Stimulated activated CD8-positive, alpha-beta memory T cell treated with anti-CD3 and anti-CD28 coated beads, Interleukin-7, amount 100 ng/mL, for 1 hour (primary cell): ENCODE measurements at places on chromosomes 3 and 15.
A peak's percentile ranks its signal among the peaks of the same experiment; 100 is the strongest.

DNA sequence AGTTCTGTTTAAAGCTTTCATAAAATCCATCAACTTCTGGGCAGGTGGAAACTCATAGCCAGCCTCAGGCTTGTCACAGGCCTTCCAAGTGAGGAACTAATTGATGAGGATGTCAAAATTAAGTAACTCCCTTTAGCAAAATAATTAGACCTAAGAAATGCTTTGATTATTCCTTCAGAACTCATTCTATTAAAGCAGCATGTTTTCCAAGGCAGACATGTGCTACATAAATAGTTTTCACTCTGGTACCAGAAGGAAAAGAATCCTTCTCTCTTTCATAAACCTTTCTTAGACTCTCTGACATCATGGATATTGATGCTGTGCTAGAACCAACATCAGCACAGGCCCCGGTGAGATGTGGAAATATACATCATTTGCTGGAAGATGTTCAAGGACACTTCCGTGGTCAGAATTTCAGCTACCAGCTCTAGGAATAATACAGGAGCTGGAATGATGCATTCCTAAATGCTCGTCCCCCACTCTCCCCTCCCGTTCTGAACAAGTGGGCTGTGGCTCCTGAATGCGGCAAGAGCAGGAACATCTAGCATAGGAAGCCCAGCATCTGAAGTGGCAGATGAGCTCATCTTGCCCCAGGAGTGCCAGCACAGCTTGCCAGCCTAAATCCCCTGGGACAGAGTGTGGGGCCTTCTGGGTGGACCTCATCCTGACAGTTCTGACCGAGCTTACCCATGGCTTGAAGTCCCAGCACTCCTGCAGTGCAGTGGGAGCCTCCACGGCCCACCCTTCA is 82.4 kb downstream of the WWTR1 start:
- no peak for DNase-seq

DNA sequence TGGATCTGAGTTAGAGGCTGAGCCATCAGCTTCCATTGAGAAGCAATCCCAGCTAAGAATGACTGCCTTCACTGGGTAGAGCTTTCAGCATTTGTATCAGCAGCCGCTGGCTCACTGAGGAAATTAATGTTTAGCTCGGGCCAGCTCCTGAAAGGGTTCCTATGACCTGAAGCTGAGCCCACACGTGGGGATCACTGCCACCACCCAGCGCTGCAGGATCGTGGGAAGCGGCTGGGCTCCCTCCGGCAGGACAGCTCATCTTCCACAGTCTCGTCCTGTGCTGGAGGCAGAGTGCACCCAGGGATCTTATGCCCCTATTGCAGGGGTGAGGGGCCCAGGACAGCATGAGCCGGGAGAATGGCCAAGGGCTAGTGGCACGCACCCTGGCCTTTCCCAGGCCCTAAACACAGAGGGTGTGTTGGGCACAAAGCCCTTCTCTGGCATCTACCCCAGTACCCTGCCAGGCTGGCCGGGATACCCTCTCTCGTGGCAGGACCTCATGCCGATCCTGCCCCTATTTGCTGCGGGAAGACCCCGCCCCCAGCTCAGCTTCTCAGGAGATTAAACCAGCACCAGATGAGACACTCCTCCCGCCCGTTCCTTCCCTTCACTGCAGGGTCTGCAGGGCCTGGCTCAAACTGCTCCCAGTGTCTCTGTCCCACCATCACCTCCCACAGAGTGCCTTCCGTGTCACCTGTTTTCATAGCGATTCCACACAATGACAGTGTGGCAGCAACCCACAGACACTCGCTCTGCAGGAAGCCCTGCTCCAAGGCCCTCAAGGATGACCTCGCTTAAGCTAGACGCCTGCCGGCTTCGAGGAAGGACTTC is 28.5 kb downstream of the KLHL25 start:
- no peak for DNase-seq

DNA sequence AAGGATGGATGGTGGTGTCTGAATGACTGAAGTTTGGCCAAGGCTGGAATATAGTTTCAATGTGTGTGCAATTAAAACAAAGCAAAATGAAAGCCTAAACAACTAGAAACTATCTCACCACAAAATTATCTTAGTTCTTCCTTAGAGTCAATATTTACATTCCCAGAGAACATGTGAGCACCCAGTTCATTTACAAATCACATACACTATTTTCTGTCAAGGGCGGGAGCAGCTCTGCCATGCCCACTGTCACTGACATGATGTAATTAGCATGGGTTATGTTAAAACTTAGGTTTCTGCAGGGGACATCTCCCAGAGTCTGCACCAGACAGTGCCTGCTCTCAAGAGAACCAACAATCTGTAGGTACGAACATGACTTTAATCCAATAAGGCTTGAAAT is 65.0 kb downstream of the PDZRN3 start:
- no peak for DNase-seq

- DNase-seq, result no peak
These were observed 11.1 kb downstream of the TMEM62 start for GRCh38 chr15:43144512-43144911.

DNA sequence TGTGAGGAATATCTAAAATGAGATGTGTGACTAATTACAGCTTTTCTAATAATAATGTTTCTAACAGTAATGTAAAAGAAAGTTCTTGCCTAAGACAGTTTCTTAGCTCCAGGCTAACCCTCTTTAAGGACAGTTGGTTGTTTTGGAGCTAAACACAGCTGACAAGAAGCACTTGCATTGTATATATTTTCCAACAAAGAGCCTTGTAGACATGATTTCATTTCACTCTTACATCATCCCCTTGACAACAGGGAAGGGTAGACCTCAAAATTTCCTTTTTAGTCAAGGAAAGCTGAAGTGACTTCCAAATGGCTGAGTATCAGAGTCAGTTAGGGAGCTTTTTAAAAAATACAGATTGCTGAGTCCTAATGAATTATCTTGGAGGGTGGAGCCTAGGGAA is 4.1 kb downstream of the ARID3B start:
- no peak for DNase-seq

- no peak for DNase-seq
These were observed 11.1 kb upstream of the TMC3 start for GRCh38 chr15:81384891-81385720.

GRCh38 chr3:160016972-160017371 is 28.3 kb downstream of the IL12A start:
- no peak for DNase-seq

- no peak for DNase-seq
These were observed 240.2 kb downstream of the ADAMTS17 start for GRCh38 chr15:100101426-100102089.

GRCh38 chr3:179957264-179957845 is 79.4 kb downstream of the PEX5L start:
- DNase-seq, result no peak

GRCh38 chr15:74799856-74800558 is 12.6 kb upstream of the LMAN1L start:
- DNase-seq, result peak; percentile 74

- no peak for DNase-seq
These were observed 28.1 kb downstream of the DNAJB8 start for GRCh38 chr3:128438488-128439072.

GRCh38 chr3:152295344-152295743 is 26.6 kb downstream of the MBNL1 start:
- DNase-seq, result no peak

- DNase-seq, result no peak
These were observed 133.3 kb upstream of the SLC24A5 start for GRCh38 chr15:47987461-47987860.

DNA sequence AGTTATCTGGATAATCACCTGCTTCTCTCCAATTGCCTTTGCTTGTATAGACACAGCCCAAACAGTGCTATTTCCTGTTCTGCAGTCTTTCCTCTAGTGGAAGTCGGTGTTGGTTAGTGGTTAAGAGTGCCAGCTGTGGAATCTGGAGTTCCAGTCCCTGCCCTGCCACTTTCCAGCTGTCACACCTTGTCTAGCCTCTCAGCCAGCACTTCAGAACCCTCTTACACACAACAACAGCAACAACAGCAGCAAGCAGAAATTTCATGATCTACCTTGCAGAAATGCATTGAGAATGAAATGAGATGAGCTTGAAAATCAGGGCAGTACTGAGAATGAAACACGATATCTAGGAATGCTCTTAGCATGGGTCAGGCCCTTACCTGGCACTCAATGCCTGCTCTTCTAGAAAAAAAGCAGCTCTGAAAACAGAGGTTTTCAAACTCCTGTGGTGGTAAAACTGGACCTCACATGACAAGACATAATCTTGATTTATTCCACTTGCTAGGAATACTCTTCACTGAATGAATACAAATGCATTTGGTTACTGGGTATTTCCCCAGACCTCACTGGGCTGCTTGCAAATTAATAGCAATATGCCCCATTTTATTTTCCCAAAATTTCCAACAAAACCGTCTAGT is 3.3 kb upstream of the WNT5A start:
- DNase-seq, result no peak

GRCh38 chr3:71543371-71544016 is 40.0 kb downstream of the FOXP1 start:
- DNase-seq, result no peak

GRCh38 chr3:194986208-194987043 is 284.5 kb downstream of the XXYLT1 start:
- no peak for DNase-seq

GRCh38 chr3:177146646-177147045 is 50.6 kb downstream of the TBL1XR1 start:
- DNase-seq, result no peak

DNA sequence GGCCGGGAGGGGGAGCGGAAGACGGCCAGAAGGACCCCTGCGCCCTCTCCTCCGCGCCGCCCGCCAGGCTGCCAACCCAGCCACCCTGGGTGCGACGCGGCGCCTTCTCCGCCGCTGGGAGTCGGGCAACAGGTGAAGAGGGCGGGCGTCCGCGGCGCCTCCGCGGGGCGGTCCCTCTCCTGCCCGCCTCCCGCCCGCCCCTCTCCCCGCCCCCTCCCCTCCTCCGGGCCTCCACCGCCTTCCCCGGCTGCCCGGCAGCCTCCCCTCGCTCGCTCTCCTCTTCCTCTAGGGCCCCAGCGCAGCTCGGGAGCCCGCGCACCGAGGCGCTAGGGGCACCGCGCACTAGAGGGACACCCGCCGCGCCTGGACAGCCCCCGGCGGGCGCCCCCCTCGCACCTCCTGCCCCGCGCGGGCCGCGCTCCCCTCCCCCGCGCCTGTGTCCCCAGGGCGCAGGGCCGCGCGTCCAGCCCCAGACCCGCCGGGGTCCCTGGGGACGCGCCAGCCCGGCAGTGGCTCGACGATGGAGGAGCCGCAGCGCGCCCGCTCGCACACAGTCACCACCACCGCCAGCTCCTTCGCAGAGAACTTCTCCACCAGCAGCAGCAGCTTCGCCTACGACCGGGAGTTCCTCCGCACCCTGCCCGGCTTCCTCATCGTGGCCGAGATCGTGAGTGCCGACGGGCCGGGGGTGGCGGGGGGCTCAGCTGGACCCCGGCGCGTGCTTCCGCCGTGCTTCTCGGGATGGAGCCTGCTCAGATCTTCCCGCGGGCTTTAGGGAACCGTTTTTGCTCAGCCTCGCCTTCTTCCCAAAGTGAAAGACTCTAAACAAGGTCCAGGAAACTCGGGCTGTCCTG is at the start of gene CMTM8:
CMTM8 (plus strand) TSS at position 228 of the 854 bp plus-strand sequence; CDS start at position 521, 293 bp downstream.
- DNase-seq, result peak; percentile 27

- DNase-seq, result no peak
These were observed 131.2 kb downstream of the RAP2B start for GRCh38 chr3:153293265-153293664.

DNA sequence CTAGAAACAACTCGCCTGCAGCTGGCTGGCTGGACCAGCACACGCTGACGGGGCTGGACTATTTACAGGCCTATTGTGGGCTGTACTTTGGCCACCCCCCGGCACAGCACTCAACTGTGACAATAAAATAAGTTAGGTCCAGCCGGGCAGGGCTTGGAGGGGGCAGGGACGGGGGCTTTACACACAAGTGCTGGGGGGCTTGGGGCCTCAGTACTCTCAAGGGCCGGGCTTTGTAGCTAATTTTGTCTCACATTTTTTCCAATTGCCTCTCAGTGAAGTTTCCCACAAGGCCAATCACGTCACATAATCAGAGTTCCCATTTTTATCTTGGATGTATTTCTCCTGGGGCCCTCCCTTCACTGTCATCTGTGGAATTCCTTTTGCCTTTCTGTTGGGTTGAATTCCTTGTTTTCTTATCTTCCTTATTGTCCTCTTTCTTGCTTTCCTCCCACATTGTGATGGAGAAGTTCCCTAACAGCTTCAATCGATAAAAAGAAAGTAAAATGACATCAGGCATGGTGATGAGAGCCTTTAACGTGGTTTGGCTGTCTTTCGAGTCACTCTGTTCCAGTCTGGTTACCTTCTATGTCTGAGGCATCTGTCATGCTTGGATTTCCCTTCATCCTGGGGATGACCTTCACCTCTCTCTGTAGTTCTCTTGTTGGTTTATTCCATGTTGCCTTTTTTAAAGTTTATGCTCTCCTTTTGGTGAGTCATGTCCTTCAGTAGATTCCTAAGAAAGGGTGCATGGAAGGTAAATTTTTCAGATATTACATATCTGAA is 44.1 kb upstream of the CMTM7 start:
- no peak for DNase-seq

GRCh38 chr15:67825881-67826716 is 790 bp downstream of the SKOR1 start:
- DNase-seq, result no peak

DNA sequence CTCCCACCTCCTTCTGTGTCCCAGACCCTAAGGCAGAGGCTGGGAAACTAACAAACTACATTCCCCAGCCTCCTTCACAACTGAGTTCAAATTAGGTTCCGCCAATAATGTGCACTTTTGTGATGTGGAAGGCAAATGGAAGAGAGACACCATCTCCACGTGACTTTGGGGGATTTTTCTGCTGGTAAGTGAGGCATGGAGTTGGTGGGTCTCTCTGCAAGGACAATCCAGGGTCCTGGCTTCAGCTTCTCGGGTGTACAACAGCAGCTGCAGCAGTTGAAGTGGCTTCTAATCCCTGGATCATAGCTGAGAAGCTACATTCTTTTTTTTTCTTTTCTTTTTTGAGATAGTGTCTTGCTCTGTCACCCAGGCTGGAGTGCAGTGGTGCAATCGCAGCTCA is 58.9 kb upstream of the GATA2 start:
- DNase-seq, result no peak

DNA sequence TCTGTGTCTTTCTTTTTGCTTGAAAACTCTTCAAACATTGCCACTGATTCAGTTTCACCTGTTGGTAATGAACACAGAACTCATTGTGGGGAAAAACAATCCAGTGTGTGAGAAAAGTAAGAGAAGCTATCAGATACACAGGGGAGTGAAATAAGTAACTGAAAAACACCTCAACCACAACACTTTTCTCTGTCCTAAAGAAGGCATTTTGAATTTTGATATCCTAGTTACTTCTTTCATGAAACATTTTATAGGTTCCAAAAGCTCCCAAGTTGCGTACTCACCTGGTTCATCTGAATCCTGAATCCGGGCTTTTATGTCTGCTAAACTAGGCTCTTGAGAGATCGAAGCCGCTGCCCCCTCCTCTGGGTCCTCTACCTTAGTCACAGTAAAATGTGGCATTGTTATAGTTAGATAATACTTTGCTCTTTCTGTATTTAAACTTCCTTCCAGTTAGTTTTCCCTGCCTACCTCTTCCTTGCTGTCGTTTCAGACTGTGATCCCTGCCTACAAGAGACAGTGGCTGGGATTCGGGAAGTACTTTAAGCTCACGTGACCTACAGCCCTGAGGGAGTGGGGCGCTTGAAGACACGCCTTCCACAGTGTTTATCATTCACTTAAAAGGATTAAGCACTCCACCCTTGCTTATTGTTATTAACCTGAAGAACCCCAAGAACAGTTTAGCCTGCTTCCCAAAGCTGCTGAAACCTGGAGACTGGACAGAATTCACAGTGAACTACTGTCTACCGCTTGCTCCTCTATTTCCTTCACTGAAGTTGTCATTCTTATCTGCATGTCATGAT is 19.1 kb downstream of the SLC12A6 start:
- no peak for DNase-seq
